ENCODE measurements at places on chromosomes 2 and 18. TPM values are rescaled to one million over a fixed set of nuclear protein-coding genes. Genes with fewer than 3 reads are reported as not detected.

Gene LOXHD1
- total RNA-seq = not detected

Gene ST6GAL2
- not detected for total RNA-seq

Gene ANKRD30BL
- not detected for total RNA-seq

Gene REG3A
- not detected for total RNA-seq

Gene LRATD1
- total RNA-seq = not detected

Gene CNTNAP5
- total RNA-seq = not detected

Gene LGALSL
- total RNA-seq = 22.6 TPM

Gene YES1
- total RNA-seq = 70.8 TPM

Gene IL36G
- total RNA-seq = not detected

Gene FARP2
- 43.3 TPM for total RNA-seq

Gene HOXD13
- not detected for total RNA-seq

Gene SLC40A1
- 19.2 TPM for total RNA-seq

Gene TMEM169
- 4.5 TPM for total RNA-seq

Gene SCN3A
- not detected for total RNA-seq

Gene TTC27
- total RNA-seq = 65.1 TPM

Gene TACR1
- not detected for total RNA-seq

Gene RAB3GAP1
- 61.5 TPM for total RNA-seq

Gene CNDP1
- total RNA-seq = not detected

Gene COX5B
- 453 TPM for total RNA-seq

Gene GAD1
- not detected for total RNA-seq

Gene PTH2R
- total RNA-seq = not detected

Gene GEN1
- total RNA-seq = 27.1 TPM

Gene CERKL
- not detected for total RNA-seq

Gene AP1S3
- 26.3 TPM for total RNA-seq

Gene GPR155
- total RNA-seq = 0.15 TPM

Gene UBXN4
- 74.2 TPM for total RNA-seq

Gene FAM124B
- total RNA-seq = not detected

Gene FZD7
- 0.13 TPM for total RNA-seq

Gene FOXI3
- total RNA-seq = not detected

Gene TEKT4
- total RNA-seq = not detected

Gene STAM2
- total RNA-seq = 24.1 TPM

Gene FAP
- not detected for total RNA-seq

Gene BUB1
- total RNA-seq = 52.6 TPM

Gene FAM237A
- total RNA-seq = not detected

Gene VWC2L
- not detected for total RNA-seq

Gene DLX1
- not detected for total RNA-seq

Gene CFAP65
- not detected for total RNA-seq

Gene SULT1C2
- 10.1 TPM for total RNA-seq

Gene OR6B3
- not detected for total RNA-seq
